Hair follicle dermal papilla cell (primary cell): ENCODE measurements at places on chromosomes 3 and 15. TPM values are rescaled to one million over a fixed set of nuclear protein-coding genes. Genes with fewer than 3 reads are reported as not detected.

Gene ASB14
- not detected in 2 replicates for total RNA-seq

Gene INKA1
- total RNA-seq = 11.7 and 14.1 TPM in 2 replicates

Gene PLA2G4E
- not detected in 2 replicates for total RNA-seq

Gene CMTM8
- 0.16 TPM in 1 of 2 replicates, not detected in the other for total RNA-seq

Gene SAMMSON
- total RNA-seq = not detected in 2 replicates

Gene FYTTD1
- total RNA-seq = 37.2 and 39.7 TPM in 2 replicates

Gene BNC1
- total RNA-seq = 20.3 and 37.4 TPM in 2 replicates

Gene ASB7
- total RNA-seq = 18.2 and 20.6 TPM in 2 replicates

Gene GOLGA8J
- not detected in 2 replicates for total RNA-seq

Gene KLHL40
- total RNA-seq = not detected in 2 replicates

Gene IL17RE
- total RNA-seq = 3.2 and 6.9 TPM in 2 replicates

Gene ZSCAN2
- total RNA-seq = 7.5 and 7.8 TPM in 2 replicates

Gene ACKR4
- total RNA-seq = 86.3 and 170 TPM in 2 replicates

Gene MYL3
- total RNA-seq = 2.3 and 9.2 TPM in 2 replicates

Gene PCOLCE2
- total RNA-seq = 0.97 and 1.3 TPM in 2 replicates

Gene NTRK3
- 0.16 and 0.73 TPM in 2 replicates for total RNA-seq

Gene SMCO1
- 0.16 TPM in 1 of 2 replicates, not detected in the other for total RNA-seq

Gene TEX264
- total RNA-seq = 43.0 and 54.3 TPM in 2 replicates

Gene KIF23
- total RNA-seq = 10.0 and 10.5 TPM in 2 replicates

Gene ATXN7
- 19.8 and 33.6 TPM in 2 replicates for total RNA-seq

Gene APOD
- 8.6 and 12.0 TPM in 2 replicates for total RNA-seq

Gene GPR62
- total RNA-seq = not detected in 2 replicates

Gene ZBTB38
- 190 and 205 TPM in 2 replicates for total RNA-seq

Gene OXSR1
- total RNA-seq = 53.2 and 56.1 TPM in 2 replicates

Gene PLXNB1
- total RNA-seq = 15.4 and 21.1 TPM in 2 replicates

Gene SNTN
- total RNA-seq = not detected in 2 replicates

Gene RHCG
- not detected in 2 replicates for total RNA-seq

Gene AMT
- total RNA-seq = 0.49 and 1.9 TPM in 2 replicates

Gene METTL6
- total RNA-seq = 21.6 and 23.1 TPM in 2 replicates

Gene CXCR6
- total RNA-seq = not detected in 2 replicates

Gene LYZL4
- total RNA-seq = not detected in 2 replicates

Gene MCCC1
- 22.2 and 22.6 TPM in 2 replicates for total RNA-seq
